ENCODE measurements at places on chromosomes 11 and 22.

GRCh38 chr11:88106666-88107065 lies 68.6 kb downstream of the RAB38 start:
- no peak for DNase-seq

GRCh38 chr11:120630122-120630521 lies 118.6 kb downstream of the GRIK4 start:
- no peak for DNase-seq

DNA sequence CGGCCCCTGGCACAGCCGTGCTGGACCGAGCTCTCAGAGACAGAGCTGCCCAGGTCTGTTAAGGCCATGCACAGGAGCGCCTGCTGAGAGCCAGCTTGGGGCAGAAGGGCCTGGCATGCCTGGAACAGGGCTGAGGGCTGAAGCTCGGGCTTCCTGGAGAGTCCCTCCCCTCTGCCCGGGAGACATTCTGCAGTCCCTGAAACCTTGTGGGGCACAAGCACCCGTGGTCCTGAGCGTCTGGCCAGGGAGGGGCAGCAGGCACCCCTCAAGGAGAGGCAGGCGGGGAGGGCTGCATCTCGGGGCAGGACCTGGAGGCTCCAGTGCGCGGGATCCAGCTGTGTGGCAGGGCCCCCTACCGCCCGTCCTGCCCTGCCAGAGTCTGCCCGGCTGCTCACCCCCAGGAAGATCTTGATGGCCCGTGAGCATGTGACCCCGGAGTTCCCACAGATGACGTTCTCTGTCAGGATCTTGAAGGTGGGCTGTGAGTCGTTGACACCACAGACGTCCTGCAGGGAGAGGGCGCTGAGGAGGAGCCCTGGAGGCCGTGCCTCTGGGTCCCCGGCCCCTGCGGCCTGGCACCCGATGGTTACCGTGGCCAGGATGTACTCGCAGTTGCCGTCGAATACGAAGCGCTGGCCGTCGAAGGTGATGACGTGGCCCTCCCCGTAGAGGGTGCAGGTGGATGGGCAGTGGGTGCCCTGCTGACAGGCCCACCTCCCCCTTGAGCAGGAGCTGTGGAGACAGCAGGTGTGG lies 10.9 kb downstream of the MUC6 start:
- DNase-seq = no peak

GRCh38 chr22:33447733-33448132 lies 389.6 kb upstream of the SYN3 start:
- DNase-seq = no peak

DNA sequence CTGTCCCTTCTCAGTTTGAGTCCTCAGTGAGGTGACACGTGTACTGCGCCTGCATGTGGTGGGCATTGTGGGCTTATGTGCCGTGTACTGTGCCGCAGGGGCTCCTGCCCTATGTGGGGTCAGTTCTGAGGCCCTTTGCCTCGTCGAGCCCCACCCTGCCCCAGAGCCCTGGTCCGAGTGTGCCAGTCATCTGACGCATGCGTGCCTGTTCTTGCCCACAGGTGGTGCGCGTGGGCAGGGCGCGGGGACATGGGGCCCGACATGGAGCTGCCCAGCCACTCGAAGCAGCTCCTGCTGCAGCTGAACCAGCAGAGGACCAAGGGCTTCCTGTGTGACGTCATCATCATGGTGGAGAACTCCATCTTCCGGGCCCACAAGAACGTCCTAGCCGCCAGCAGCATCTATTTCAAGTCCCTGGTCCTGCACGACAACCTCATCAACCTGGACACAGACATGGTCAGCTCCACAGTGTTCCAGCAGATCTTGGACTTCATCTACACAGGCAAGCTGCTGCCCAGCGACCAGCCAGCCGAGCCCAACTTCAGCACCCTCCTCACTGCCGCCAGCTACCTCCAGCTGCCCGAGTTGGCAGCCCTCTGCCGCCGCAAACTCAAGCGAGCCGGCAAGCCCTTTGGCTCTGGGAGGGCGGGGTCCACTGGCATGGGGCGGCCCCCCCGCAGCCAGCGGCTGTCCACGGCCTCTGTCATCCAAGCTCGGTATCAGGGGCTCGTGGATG lies 22.3 kb upstream of the TMEM191C start:
- DNase-seq = no peak

DNA sequence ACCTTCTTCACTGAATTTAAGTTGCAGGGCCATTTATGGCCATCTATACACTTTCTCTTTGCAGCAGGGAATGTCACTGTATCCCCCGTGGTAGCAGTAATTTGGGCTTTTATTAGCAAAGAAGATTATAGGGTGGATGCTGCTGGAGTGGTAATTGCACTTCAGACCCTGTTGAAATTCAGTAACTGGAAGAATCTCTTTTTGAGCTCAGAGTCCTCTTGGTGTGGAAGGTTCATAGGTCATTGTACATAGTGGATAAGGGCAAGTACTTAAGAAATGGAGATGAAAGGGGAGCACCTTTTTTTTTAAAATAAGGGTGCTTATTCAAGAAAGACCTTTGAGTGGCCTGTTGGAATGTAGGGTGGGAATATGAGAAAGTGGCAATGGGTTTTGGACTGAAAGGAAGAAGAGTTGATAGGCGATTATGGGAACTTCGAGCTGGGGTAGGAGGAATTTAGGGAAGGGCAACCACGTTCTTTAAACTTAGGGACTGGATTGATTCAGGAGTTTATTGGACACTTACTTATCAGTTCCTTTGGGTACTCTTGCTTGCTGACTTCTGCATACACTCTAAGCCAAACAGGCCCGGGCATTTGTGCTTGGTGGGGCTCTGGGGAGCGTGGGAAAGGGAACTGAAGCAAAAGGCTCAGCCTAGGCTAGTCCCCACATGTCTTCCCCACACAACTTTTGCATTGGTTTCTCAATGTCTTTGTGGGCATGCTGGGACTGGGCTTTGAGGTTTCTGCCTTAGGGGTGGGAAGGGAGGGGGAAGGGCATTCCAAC lies 26.5 kb downstream of the CTNND1 start:
- peak; percentile 89 for DNase-seq

GRCh38 chr11:117585631-117586030 lies 211.4 kb downstream of the DSCAML1 start:
- DNase-seq = no peak

DNA sequence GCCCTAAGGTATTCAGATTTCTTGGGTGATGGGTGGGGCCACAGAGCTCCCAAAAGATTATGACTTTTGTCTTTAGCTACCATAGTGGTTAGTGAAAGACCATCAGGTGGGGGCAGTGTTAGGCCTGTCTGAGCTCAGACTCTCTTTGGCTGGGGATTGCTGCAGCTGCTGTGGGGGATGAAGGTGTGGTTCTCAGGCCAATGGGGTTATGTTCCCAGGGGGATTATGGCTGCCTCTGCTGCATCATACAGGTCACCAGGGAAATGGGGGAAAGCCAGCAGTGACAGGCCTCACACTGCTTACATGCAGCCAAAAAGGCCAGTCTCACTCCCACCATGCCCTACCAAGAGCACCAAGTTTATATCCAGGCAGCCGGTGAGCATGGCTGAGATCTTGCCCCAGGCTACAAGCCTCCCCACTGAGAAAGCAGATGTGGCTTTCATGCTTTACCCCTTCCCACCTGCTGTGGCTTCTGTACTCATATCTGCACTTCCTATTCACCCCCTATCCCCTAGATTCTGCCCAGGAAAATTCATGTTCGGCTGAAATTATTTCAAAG lies 24.8 kb downstream of the CNTF start:
- no peak for DNase-seq

DNA sequence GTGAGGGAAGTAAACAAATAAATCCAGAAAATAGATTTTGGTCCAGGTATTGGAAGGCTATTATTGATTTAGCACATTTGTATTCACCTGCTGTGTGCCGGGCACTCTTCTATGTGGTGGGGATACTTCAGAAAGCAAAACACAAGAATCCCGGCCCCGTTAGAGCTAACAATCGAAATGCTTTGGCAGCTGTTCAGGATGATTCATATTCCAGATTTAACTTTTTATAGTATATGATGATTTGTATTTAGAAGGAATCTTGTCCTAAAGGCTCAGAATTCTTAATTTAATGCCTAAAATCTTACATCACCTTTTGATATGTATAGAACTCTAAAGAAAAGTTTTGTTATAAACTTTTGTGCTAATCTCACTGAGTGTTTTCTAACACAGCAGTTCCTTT lies 28.0 kb downstream of the ZC3H12C start:
- no peak for DNase-seq

- no peak for DNase-seq
Measured at GRCh38 chr11:44627165-44627789, 61.8 kb downstream of the CD82 start.

- no peak for DNase-seq
Measured at GRCh38 chr22:22479999-22480532, 28.5 kb downstream of the ZNF280B start.

DNA sequence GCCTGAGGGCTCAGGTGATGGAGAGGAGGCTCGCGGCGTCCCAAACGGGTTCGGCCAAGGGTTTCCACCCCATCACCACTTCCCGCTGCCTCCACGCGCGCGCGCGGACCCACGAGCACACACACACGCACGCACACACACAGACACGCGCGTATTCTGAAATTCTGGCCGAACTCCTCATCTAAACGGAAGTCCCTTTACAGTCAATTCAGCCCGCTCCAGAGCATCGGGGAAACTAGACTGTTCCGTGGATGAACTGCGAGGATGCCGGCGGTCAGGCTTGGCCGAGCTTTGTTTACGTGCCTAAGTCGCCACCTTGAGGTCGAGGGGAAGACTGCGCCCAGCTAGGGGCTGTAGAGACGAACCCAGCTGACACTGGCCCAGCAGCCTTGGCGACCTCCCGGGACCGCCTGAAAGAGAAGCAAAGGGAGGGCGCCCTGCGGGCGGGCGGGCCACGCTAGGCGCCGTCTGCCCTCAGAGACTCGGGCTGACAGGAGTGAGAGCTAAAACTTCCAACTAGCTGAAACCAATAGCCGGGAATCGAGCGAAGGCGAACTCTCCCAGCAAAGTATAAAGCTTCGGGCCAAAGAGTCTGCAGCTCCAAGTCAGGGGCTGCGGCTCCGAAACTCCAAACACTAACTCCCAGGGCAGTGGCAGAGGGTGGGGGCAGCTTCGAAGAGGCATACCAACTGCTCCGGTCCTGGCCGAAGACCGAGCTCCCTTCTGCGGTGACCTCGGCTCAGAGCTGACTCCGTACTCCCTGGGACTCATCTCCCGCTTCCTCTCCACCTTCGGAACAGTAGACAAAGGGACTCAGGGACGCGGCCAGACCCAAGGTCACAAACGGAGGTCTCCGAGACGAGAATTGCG lies 124.7 kb upstream of the C11orf58 start:
- peak; percentile 75 for DNase-seq

GRCh38 chr11:132746305-132746704 lies 786.0 kb downstream of the OPCML start:
- DNase-seq = no peak

DNA sequence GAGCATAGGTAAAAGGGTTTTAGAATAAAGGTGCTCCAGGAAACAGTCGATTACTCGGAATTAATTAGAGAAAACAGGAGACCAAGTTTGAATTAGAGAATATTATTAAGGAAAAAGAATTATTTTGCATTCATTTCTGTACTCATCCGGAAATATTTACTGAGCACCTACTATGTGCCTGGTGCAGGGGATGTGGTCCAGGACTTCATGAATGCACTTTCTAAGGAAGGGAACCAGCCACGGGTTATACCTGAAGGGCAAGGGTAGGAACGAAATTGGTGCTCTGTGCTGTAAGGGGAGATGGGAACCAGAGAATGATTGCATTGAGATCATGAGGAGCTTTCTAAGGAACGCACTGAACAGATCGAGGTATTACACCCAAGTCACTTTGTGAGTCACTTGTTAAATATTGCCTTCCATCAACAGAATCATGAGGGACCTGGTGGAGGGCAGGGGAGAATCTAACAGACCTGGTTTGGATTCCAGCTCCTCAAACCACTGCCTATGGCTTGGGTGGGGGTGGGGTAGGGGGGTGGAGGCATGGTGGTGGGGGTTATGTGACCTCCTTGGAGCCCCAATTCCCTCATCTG lies 40.9 kb downstream of the C11orf96 start:
- no peak for DNase-seq

DNA sequence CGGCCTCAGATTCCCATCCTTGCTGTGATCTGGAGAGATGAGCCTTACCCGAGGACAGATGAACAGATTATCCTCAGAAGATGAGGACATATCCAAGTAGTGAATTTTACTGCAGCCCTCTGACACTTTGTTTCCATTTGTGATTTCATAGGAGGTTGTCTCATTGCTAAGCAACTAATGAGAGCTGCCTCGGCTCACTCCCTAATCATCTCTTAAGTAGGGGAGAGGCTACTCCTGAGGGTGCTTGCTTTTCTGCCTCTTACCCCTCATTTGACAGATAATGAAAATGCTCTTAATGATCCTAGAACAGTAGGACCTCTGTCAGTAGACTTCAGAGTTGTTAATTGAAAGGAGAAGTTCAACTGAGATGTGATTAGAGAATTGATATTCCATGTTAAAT lies 150.9 kb downstream of the TBC1D22A start:
- no peak for DNase-seq

- DNase-seq = peak; percentile 94
Measured at GRCh38 chr11:95254131-95254704, 23.2 kb upstream of the SESN3 start.

DNA sequence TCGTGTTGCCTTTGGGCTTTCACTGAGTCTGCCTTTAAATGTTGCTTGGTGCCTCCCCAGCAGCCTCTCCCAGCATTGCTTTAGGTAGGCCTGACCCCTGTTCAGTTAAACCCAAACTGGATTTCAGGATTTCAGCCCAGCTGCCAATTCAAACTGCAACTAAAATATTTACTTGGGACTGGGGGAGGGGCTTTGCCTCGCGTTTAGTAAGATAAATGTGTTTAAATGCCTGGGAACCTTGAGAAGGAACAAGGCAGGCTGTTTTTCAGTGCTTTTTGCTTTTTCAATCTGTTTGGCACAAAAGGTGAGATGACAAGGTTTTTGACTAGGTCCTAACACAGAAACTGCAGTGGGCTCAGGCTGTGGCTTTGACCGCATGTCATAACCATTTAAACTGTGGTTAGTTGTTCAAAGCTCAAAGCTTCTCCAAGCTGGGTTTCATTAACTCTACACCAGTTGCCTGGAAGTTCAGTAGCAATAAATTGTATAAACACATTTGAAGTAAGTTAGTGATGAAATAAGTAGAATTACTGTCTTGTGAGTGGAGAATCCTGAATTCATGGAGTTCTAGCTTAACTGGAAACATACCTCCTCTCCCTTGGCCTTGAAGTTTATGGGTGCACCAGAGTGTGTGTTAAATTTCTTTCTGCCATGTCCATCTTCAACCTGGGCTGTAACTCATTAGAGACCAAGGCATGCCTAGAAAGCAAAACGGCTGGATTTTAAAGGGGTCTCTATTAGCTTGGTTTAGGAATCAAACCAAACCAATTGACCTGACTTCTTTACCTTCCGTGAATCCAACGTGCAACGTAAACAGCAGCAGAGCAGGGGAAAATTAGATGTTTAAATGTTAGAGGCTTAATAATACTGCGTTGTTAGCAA lies 3.6 kb downstream of the PKNOX2 start:
- no peak for DNase-seq

All from inflammatory macrophage treated with lipopolysaccharide for 4 hours (primary cell).